H7 (cell line): ENCODE measurements at places on chromosomes 7 and 10. TPM values are rescaled to one million over a fixed set of nuclear protein-coding genes. Genes with fewer than 3 reads are reported as not detected.
A peak's percentile ranks its signal among the peaks of the same experiment; 100 is the strongest.

GNB2 gene
- total RNA-seq = 108 and 122 TPM in 2 replicates

CPA2 gene
- total RNA-seq = not detected in 2 replicates

ACSM6 gene
- total RNA-seq = not detected in 2 replicates

DNA sequence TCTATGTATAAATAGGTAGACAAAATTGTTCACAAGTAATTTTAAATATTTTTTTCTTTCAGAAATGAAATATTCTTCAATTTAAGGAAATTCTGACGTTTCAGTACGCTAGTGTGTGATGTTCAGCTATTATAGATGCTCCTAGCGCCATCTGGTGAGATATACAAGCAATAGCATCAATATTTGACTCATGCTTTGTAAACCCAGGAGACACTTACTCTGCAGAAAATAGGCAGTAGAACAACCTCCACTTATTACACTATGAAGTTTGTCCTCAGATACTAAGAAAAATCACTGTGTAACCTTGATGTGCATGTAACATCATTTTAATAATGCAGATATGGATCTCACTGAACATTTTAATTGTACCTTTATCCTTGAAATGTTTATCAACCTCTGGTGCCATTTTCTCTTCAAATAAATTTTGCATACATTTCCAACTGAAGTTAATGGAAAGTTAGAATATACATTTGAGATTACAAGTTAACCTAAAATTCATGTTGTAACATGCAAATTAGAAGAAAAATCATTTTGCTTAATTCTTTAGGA lies 151.5 kb upstream of the FAM3C start:
- peak; percentile 24 for DNase-seq

GRCh38 chr10:50375051-50375452 lies 123.7 kb upstream of the ASAH2 start:
- DNase-seq = no peak

GRCh38 chr7:28041508-28042314 lies 138.9 kb downstream of the JAZF1 start:
- no peak for DNase-seq

RGS10 gene
- 7.2 and 12.3 TPM in 2 replicates for total RNA-seq
